ENCODE measurements at places on chromosomes 4 and X.

GRCh38 chrX:86023811-86024210 lies 23.5 kb downstream of the CHM start:
- DNase-seq = no peak

DNA sequence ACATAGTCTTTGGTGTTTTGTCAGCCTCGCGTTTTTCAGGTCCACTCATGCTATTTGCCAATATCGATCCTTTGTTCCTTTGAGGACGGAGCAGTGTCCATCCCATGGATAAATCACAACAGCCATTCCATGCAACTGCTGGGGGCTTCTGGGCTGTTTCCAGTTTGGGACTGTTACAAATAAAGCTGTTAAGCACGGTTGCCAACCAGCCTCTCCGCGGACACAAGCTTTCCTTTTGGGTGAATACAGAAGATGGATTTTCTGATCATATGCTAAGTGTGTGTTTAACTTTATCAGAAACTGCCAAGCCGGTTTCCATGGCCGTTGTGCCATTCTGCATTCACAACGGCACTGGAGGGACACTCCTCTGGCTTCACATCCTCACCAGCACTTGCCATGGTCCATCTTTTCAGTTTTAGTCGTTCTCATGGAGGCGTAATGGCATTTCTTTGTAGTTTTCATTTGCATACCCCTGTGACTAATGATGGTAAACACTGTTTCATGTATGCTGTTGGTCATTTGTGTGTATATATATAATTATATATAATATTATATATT lies 67.8 kb downstream of the ABLIM2 start:
- DNase-seq = no peak

DNA sequence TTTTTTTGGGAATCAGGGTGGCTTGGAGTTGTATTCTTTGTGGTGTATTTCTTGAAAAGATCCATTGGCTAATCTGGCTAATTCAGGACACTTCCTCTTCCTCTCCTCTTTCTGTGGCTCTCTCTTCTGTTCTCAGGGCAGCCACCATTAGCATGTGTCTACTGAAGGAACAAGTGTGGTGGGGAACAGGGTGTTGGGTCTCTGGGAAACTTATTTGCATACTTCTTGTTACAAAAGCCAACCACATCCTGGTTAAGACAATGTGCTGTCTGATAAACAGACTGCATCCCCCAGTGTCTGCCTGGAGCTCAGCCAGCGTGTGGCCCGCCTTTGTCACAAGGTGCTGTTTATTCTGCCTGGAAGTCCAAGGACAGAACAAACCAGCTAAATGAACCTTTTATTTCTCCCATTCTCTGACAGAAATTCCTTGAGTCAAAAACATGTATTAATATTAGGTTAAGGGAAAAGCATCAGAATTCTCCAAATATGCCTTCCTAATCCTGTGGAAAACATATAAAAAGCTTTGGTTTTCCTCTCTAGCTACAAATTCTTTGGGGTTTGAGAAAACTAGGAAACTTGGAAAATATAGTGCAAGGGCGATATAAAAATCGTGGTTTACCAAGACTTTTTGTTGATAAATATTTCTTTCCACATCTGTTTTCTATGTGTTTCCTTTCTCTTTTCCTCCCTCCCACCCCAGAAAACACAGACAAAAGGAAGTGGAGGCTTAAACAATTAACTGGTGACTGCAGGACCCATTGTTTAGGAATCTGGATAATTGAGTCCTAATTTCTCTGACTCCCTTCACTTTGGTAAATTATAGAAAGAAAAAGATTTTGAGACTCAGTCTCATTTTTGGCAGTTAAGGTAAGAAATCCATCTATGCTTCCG lies 203.6 kb downstream of the SPRY1 start:
- peak; percentile 1 for DNase-seq

GRCh38 chr4:112704991-112705845 lies 68.3 kb downstream of the LARP7 start:
- no peak for DNase-seq

- no peak for DNase-seq
Observed at GRCh38 chr4:164081801-164082200, 587.3 kb downstream of the TMA16 start.

- no peak for DNase-seq
Observed at GRCh38 chrX:68835468-68835867, 6.6 kb downstream of the EFNB1 start.

GRCh38 chr4:150130933-150131332 lies 52.7 kb downstream of the DCLK2 start:
- no peak for DNase-seq

DNA sequence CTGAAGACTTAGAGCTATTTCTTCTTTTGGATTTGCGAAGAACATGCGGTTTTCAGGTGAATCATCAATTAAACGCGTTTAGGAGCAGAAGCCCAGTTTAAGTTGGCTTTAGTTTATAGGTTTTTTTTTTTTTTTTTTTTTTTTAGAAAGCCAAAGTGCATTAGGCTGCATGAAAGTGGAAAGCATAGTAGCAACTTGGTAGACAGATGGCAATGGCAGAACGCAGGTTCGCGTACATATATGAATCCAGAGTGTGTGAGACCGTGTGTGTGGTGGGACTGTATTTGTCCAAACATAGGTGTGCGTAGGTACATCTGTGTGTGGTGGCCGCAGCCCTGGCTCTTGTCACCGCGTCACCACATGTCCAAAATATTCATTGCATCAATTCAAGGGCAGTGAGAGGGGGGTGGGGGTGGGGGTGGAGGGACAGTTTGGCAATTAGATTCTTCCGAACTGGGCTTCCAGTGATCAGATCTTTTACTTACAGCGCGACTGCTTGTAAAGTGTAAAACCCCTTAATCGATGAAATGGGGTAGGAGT lies 901 bp downstream of the JADE1 start:
- no peak for DNase-seq

GRCh38 chr4:108146819-108147218 lies 21.9 kb downstream of the LEF1 start:
- DNase-seq = no peak

GRCh38 chr4:99679204-99679603 lies 21.6 kb upstream of the C4orf54 start:
- DNase-seq = no peak

DNA sequence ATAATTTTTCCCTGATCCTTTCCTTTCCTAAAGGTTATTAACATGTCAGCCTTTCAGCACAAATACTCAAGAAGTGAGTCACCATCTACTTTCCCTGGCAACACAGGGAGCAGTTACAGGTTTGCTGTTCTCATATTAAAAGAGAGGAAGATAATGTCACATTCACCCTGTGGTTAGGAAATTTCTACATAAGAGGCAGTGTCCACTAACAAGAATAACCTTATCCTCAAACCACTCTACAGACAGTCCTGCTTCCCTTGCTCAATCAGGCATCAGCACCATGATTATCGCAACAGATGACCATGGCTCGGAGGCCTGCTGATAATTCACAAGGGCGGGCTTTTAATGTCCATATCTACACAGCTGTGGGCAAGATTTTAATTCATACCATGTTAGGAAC lies 30.9 kb downstream of the RNF150 start:
- no peak for DNase-seq

- no peak for DNase-seq
Observed at GRCh38 chrX:114959729-114960128, 57.7 kb downstream of the IL13RA2 start.

DNA sequence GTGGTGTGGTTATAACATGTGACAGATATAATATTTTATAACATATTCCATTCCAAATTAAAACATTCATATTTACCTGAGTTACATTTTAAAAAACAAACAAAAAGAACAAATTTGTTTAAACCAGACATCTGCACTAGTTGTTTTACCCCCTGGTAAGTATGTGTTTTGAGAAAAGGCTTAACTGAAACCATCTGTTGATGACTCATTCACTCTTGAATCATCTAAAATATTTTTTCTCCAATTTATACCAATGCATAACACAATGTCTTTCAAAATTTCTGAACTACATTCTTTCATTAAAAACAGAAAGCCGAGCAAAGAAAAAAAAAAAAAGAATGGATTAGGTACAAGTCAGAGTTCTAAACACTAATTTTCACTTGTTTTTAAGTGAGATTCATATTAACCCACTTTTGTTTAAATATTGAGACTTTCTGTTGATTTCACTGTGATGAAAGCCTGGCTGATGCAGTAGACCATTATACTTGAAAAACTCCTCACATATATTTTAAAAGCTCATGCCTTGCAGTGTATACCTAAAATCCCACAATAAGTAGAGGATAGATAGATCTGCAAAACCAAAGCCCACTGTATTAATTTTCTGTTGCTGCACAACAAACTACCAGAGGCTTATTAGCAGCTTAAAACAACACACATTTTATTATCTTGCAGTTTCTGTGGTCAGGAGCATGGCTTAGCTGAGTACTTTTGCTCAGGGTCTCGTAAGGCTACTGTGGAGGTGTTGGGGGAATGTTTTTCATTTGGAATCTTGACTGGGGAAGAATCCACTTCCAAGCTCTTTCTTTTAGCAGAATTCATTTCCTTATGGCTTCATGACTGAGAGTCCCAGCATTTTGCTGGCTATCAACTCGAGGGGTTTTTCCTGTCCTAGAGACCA lies 221.5 kb downstream of the PCDH18 start:
- no peak for DNase-seq

DNA sequence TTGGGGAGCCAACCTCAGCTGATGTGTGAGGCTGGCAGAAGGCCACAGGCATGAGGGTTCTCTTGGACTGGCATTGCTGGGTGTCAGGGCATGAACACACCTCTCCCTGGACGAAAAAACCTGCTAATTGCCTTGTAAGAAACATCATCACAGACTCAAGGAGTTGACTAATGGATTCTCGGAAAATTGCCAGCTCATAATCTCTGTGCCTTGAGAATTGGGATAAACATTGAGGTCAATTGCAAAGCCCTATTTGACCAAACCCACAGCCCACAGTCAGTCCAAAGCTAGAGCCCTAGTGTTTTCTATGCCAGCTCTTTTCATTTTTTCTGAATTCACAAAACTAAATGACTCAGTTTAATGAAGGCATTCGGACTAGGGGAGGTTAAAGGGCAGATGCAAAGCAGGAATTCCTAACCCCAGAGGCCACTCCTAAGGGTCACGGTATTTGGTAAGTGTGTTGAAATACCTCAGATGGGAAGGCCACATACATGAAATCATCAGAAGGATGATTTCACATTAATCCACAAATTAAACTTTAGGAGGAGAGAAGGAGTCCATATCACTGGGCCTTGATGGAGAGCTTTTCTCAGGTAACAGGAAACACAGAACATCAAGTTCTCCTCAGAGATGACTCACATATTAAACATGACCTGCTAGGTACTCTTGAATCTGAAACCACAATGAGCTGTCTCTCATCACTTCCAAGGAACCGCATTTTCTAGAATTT lies 39.0 kb upstream of the RASL11B start:
- DNase-seq = no peak

DNA sequence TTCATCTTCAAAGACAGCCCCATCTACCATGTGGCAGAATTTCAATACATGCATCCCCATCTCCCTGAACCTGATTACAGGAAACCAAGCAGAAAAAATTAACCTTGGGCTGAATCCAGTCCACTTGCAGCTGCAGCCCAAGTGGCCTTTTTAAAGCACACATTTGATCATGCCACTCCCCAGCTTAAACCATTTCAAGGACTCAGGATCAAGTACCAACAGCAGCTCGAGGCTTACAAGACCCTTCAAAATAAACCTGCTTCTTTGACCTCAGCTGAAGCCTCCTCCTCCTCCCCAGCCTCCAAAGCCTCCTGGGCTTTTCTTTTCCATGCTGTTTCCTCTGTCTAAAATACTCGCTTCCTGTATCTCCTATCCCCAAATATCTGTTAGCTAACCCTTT lies 50.7 kb upstream of the KIT start:
- DNase-seq = no peak

- peak; percentile 37 for DNase-seq
Observed at GRCh38 chr4:8198906-8199593, at the start of gene SH3TC1. SH3TC1 (plus strand) TSS chr4:8199290; CDS start chr4:8205195, 5,905 bp downstream.

DNA sequence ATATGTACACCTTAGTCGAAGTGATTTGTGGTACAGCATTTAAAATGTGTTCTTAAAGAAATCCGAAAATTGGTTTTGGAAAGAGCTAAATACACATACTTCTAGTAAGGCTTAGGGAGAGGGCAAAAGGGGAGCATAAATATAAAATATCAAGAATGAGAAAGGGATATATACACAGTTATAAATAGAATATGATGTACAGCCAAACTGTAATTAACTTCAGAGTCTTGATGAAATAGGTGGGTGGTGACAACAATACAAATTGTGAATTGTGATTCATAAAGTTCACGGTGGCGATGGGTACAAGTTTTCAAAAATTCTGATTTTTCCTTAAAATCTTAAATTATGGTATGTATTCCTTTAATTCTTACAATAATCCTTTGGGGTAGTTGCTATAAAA lies 62.2 kb downstream of the KDM6A start:
- DNase-seq = no peak

DNA sequence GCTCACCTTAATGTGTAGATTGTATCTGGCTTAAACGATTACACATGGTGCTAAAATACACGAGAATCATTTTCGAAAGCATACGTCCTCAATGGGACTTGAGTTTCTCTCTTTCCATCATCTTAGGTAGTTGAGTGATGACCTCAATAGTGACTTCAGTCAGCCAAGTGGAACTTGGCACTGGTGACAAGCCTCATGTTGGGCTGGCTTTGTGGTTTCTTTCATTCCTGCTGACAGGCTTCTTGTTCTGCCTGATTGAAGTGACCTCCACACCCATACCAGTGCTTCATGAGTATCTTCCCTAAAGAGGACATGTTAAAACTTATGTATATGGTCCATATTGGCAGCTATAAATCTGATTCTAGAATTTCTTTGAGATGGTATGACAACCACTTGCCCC lies 159.1 kb upstream of the WDR1 start:
- no peak for DNase-seq

GRCh38 chrX:119784747-119785446 lies 6.5 kb downstream of the RPL39 start:
- DNase-seq = peak; percentile 5

DNA sequence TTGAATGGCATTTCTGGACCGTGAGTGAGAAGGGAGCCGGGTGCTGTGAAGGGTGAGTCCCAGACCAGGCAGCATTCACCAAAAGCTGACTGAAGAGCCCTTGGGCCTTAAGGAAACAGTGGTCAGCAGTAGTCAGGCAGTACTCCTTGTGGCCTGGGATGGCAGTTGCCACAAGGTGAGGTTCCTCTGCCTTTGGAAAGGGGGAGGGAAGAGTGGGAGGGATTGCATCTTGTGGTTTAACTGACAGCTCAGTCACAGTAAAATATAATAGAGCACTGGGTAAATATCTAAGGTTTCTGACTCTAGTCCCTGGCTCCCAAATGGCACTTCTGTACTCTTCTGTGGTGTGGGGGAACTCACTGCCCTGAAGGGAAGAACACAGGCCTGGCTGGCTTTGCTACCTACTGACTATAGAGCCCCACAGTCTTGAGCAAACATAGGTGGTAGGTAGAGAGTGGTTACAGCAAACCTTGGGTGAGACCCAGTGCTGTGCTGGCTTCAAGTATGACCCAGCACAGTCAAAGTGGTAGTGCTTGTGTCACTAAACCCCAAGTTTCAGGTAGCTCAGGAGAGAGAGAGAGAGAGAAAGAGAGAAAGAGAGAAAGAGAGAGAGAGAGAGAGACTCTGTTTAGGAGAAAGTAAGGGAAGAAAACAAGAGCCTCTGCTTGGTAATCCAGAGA lies 154.2 kb downstream of the TEX11 start:
- no peak for DNase-seq

Data from T-helper 22 cell (primary cell).